ENCODE measurements at places on chromosomes 12 and 14.

DNA sequence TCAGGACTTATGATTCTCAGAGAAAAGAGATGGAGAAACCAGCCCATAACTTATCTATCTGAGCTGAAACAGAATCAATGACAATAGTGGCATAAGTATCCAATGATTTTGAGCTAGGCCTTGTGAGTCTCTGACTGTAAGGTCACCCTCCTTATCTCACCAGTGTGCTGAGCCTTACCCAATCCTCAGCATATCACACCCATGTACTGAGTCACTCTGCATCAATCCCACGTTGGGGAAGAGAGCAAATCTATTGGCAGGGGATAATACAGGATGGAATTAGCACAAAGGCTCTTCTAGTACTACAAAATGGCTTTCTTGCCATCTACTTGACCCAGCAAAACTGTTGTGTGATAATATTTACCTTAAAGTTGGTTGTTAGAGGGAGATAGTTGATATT lies 997.8 kb downstream of the NRXN3 start:
- no peak for DNase-seq

GRCh38 chr12:25970082-25970481 lies 11.6 kb downstream of the RASSF8 start:
- DNase-seq = no peak

GRCh38 chr14:101849125-101849524 lies 87.6 kb downstream of the PPP2R5C start:
- no peak for DNase-seq

- DNase-seq = no peak
Measured at GRCh38 chr14:53226553-53226952, 73.4 kb upstream of the DDHD1 start.

- DNase-seq = no peak
Measured at GRCh38 chr14:29148221-29148620, 381.6 kb downstream of the FOXG1 start.

Data from stimulated activated CD4-positive, alpha-beta T cell treated with anti-CD3 and anti-CD28 coated beads, Interleukin-1b, Interleukin-23, amount 100 ng/mL, for 1 hour (primary cell).